ENCODE measurements at places on chromosomes 5 and 9.

DNA sequence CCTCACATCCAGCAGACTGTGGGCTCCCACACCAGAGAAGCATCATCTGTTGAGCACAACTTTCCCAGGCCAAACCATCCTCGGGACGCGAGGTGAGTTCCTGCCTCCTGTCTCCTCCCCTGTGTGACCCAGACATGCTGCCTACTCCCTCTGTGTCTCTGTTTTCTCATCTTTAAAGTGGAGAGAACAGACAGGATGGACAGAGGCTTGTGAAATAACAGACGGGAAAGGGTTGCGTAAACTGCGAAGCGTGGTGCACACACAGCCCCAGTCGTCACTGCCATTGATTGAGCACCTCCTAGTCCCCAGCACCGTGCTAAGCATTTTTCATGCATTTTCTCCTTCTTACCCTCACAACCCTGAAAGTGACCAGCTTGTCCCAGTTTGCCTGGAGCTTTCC, 52.1 kb upstream of the LMX1B start:
- no peak for DNase-seq

DNA sequence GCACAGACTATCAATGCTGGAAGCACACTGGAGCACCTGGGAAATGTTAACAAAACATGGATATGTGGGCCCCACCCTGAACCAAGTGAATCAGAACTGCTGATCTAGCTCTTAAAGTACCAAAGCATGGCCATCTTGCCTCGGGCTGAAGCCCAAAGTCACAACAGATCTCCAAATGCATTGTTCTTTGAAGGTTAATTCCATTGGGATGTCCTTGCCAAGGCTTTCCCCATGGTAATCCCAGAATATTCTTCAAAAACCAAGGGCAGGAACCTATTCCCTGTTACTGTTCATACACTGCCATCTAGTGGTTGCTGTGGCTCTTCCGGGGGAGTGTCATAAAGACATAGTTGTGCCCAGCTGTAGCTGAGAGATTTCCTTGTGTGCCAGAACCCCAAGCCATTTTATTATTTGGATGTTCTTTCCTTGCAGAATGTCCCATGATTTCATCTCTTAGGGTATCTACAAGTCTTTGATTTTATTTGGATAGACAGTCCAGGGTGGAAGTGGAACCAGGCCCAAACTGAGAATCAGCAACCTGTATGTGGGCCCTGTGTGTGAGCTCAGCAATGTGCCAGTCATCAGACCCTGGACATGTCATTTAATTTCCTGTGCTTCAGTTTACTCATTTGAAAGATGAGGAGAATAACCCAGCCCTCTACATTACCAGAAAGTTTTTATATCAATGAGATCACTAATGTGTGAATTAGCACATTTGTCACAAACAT, 290.0 kb downstream of the ACTL7B start:
- DNase-seq: no peak

DNA sequence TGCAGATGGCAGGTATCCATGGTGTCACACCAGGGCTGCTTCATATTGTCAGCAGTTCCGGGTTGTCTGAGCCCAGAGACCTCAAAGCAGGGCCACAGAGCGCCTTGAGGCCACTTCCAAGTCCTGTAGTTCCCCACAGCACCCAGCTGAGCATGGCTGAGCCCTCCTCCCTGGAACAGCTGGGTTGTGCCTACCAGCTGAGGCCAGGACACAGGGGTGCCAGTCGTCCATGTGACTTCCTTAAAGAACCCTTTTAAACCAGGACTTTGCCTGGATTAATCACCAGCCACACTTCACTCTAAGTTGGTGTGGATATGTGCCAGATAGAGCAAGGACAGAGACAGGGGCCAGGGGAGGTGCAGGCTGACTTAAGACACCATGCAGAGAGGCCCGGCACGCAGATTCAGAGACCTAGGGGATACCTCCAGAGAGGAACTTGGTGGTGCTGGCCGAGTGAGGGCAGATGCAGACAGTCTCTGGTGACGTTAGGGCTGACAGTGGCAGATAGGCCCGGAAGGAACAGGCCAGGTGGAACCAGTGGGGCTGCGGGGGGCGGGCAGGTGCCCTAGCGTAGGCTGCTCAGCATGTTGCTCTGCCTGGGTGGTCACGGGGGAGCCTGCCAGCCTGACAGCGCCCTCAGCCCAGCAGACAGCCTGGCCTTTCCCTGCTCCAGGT, 142.7 kb downstream of the CACNA1B start:
- DNase-seq: no peak

DNA sequence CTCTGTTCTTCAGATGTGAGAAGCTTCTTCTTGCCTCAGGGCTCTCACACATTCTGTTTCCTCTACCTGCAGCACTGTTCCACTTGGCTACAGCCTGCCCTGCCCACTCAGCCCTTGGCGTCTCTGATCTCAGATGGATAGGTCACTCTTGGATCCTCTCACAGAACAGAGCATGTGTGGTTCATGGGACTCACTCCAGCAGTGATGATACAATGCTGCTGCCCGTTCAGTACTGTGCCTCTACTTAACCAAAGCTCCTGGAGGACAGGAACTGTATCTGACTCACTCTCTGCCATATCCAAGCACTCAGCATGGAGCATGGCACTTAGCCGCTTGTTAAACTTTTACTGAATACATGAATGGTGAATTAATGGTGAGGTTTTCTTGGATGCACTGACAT, 3.4 kb upstream of the SPINK4 start:
- DNase-seq: no peak

- DNase-seq: no peak
Observed at GRCh38 chr5:62296998-62297397, 9.0 kb upstream of the KIF2A start.

GRCh38 chr9:127027694-127028093, 94.7 kb downstream of the ANGPTL2 start:
- DNase-seq: no peak

DNA sequence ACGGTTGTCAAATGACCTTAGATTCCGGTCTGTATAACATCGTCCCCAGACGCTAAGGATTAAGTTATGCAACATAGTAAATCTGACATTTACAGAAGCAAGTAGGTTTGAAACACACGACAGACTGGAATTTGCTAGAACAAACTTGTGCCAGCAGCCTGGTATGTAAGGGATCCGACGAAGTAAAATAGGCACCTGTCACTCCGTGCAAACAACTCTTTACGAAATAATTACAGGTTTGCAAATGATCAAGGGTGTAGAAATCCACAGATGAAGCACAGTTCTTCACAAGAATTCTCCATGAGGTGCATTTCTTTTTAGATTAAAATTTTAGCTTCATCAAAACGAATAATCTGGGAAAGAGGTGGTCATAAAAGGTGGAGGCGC, 508 bp downstream of the MOCS2 start:
- DNase-seq: peak; percentile 15

GRCh38 chr5:78235289-78235688, 59.2 kb downstream of the AP3B1 start:
- no peak for DNase-seq

GRCh38 chr5:38613490-38613889, 57.0 kb upstream of the LIFR start:
- DNase-seq: no peak

GRCh38 chr9:31608416-31608815, 776.0 kb upstream of the ACO1 start:
- DNase-seq: no peak

DNA sequence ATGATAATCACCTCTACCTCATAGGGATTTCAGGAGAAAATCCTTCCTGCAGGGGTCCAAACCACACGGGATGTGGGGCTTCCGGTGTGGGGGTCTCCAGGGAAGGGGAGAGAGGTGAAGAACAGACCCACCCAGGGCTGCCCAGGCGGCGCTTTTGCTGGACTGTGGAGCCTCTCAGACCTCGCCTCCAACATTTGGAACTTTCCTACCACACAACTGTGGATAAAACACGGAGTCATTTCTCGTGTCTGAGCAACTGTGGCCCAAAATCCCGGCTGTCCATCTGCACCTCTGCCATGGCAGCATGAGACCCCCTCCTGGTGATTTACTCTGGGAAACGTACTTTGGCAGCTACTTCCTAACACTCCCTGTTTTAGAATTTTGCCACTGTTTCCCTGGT, 307.8 kb upstream of the IRX4 start:
- DNase-seq: no peak

DNA sequence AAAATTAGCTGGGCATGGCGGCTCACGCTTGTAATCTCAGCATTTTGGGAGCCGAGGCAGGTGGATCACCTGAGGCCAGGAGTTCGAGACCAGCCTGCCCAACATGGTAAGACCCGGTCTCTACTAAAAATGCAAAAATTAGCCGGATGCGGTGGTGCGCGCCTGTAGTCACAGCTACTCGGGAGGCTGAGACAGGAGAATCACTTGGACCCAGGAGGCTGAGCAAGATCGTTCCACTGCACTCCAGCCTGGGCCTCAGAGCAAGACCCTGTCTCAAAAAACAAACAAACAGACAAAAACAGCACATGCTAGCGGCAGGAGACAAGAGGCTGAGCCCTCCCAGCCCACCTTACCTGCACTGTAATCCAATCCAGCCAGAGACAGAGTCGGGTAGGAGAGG, 1.1 kb upstream of the DOLPP1 start:
- no peak for DNase-seq

GRCh38 chr9:115593587-115594091, 475.7 kb upstream of the TNC start:
- no peak for DNase-seq

GRCh38 chr5:1877103-1878049, 5.3 kb downstream of the IRX4 start:
- no peak for DNase-seq

GRCh38 chr9:8725635-8726034, 926.1 kb upstream of the DMAC1 start:
- no peak for DNase-seq

- no peak for DNase-seq
Observed at GRCh38 chr5:158456756-158457155, 597.8 kb upstream of the CLINT1 start.

DNA sequence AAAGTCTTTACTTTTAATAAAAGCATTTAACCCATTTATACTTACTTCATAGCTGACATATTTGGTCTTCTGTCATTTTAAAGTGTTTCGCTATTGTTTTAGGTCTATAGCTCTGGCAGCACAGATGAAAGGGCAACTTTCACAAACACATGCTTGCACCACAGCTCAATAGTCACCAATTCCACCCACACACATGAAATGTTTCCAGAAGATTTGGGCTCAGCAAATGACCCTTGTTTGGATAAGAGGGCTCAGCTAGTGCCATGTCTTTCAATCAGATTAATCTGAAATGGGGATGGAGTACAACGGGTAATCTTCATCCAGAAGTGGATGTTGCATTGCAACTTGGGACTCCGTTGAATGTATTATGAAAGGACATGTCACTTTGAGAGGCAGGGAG, 176.0 kb downstream of the FGF18 start:
- DNase-seq: no peak

DNA sequence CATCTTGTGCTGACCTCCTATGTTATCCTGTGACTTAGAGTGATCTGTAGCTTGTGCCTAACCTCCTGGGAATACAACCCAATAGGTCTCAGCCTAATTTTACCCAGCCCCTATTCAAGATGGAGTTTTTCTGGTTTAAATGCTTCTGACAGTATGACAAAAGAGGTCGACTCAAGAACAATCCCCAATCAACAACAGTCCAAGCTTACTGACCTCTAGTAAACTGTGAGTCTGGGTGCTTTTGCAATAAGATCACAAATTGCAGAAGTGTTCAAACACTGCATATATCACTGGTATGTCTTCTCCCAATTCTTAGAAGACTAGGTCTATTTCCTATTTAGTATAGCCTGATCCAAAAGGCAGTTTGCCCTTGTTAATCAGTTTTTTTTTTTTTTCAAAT, 323.5 kb upstream of the PTGER4 start:
- no peak for DNase-seq

GRCh38 chr5:176869501-176870109, 29.5 kb downstream of the HK3 start:
- no peak for DNase-seq

GRCh38 chr9:128824911-128825310, 4.7 kb downstream of the SPOUT1 start:
- DNase-seq: no peak

DNA sequence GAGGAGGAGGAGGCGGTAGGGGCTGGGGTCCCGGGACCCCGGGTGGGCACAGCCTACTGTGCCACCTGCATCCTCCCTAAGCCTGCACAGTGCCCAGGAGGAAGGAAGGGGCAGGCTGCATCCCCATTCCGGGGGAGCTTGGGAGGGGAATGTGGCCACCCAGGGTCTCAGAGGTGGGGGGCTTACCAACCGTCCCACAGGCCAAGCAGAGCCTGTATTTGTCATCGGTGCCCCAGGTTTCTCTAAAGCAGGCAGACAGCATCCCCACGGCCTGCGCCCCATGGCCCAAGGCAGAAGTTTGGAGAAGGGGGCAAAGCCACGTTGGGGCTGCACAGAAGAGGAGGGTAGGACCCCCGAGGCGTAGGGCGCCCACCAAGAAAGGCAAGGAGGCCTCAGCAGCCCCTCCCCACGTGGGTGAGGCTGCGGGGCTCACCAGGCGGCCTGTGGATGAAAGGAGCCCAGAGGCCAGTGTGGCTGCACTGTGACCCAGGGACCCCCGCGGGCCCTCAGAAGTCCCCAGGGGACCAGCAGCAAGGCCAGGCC, 507 bp upstream of the GPSM1 start:
- no peak for DNase-seq

DNA sequence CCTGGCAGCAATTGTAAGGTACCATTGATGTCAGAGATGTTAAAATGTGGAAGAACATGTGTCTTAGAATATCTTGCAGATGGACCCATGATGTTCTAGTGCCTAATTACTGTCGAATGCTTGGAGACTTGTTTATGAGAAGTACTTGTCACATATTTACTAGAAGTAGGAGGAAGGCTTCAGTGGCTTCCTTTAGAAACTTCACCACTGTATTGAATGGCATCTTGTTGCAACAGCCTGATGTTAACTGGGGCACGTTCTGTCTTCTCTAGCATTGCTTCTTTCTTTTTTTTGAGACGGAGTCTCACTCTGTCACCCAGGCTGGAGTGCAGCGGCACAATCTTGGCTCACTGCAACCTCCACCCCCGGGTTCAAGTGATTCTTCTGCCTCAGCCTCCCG, 16.5 kb downstream of the UGCG start:
- DNase-seq: no peak

DNA sequence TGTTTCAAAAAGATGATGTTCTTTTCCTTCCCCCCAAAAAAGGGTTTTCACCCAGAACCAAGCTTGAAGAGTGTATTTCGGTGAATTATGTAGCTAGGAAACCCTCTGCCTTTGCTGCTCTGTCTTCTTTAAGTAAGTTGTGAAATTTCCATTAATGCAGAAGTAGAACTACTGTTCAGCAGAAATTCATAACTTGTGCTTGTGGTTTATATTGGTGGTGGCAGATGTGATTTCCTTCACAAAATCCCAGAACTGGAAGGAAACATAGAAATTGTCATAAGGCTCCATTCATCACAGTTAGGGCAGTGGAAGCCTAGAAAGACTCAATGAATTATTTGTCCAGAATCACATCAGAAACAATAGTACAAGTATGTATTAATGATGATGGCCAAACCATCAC, 42.1 kb upstream of the DAB2 start:
- no peak for DNase-seq

GRCh38 chr5:178419196-178419595, 171.0 kb downstream of the COL23A1 start:
- DNase-seq: no peak

Data from CD4-positive, alpha-beta T cell treated with Interleukin-4 for 4 hours (primary cell).